Panc1 (cell line): ENCODE measurements at places on chromosomes 3 and 15. TPM values are rescaled to one million over a fixed set of nuclear protein-coding genes. Genes with fewer than 3 reads are reported as not detected.

RLBP1 gene
- not detected for total RNA-seq

ITIH1 gene
- total RNA-seq: 0.31 TPM

GPR149 gene
- not detected for total RNA-seq

- DNase-seq: no peak
Observed at GRCh38 chr3:58235970-58236369, 1.6 kb upstream of the ABHD6 start.

DNA sequence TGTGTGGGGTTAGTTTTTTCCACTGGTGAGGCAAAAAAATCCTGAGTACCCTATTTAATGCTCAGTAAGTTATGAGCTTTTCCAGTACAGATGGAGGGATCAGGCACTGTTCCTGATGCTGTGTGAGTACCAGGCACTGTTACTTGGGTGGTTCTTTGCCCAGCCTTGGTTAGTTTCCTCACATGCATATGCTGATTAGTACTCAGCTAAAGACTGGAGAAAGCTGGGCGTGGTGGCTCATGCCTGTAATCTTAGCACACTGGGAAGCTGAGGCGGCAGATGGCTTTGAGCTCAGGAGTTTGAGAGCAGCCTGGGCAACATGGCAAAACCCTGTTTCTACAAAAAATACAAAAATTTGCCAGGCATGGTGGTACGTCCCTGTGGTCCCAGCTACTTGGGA lies 210.3 kb upstream of the SGO1 start:
- DNase-seq: no peak

GRCh38 chr15:85762039-85762755 lies 32.5 kb downstream of the KLHL25 start:
- no peak for DNase-seq

DNA sequence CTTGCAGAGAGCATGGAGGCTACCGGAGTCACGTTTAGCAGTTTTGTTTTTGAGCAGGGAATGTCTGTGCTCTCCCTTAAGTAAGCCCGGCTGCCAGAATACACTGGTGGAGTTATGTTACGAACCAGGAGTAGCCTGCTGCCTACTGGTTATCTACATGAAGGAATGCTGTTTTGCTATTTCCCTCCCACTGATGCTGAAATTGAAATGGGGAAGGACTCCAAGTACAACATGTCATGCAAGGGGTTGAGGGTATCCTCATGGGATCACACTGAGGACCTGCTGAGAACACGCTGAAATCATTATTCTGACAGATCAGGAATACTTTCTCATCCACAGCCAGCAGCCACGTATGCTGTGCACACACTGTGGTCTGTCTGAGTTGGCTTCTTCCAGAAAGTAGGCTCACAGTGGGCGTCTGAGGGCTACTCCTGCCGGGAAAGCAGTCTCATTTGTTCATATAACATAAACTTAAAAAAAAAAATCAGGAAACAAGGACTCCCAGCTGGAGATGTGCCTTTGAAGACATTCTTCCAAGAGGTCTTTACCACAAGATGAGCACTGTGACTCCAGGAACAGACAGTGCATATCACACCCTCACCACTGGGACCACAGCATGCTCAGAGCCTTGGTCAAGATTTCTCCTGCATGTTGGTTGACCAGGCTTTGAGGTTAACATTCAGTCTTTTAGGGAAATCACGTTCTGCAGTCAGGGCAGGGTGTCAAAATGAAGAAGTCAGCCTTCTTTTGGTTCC lies 300.4 kb upstream of the RASGRP1 start:
- no peak for DNase-seq

DNA sequence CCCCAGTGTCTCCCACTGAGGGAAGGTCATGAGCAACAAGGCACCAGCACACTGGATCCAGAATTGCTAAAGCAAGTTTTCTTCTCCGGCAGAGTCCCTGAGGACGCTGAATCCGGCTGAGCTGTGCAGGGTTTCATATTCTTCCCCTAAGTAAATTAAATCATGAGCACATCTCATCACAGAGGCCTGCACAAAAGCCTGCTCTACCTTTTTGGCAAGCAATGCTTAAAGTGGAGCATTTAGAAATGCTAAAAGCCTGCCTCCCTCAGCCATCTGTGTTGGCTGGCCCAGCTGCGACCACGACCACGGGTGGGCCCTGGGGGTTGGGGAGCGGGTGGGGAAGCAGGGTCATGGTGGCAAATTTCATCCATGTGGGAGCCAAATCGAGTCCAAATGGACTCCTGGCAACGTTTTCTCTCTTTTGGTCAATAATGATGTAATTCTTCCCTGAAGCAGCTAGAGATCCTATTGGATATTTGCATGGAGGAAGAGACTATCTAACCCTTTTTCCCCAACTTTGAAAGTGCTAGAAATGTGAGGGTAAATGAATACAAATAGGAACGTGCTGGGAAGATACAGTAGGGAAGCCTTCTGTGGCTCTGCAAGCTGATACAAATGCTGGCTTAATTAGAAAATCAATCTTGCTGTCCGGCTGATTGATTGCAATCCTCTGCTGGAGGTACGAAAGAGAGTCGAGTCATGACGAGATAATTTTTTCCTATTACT lies 532.8 kb upstream of the TBL1XR1 start:
- DNase-seq: no peak

DNA sequence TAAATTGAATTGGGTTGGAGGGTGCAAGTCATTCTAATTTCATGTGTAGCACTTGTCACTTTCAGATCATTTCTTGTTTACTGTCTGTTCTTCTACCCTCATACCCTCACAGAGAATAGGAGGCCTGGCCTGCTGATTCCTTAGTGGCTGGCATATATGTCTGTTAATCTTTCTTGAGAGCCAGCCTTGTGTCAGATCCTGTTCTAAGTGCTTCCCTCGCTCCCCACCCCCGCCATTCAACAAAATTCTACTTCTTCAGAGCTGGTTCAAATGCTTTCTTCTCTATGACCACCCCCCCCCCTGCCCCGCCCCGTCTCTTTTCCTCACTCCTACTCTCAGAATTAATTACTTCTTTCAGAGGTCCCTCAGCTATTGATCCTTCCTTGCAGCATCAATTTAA lies 1.5 kb upstream of the U2SURP start:
- no peak for DNase-seq

GRCh38 chr3:23656199-23656598 lies 149.6 kb upstream of the UBE2E1 start:
- no peak for DNase-seq

- no peak for DNase-seq
Observed at GRCh38 chr15:65795663-65796216, 3.6 kb upstream of the DENND4A start.

GRCh38 chr15:66986951-66987350 lies 78.5 kb upstream of the SMAD3 start:
- DNase-seq: no peak

GRCh38 chr3:185759512-185759911 lies 65.3 kb downstream of the IGF2BP2 start:
- DNase-seq: no peak

DNA sequence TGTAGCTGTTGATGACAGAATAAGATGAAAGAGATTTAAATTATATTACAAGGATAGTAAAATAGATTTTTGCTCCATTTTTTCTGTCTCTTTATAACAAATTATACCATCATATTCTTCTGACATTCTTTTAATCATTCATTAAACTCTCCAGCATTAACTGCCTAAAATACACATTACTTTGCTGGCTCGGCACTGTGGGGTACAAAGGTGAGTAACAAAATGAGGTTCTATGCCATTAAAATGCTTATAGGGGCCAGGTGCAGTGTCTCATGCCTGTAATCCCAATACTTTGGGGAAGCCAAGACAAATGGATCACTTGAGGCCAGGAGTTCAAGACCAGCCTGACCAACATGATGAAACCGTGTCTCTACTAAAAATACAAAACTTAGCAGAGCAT lies 81.5 kb downstream of the ULK4 start:
- no peak for DNase-seq

DNA sequence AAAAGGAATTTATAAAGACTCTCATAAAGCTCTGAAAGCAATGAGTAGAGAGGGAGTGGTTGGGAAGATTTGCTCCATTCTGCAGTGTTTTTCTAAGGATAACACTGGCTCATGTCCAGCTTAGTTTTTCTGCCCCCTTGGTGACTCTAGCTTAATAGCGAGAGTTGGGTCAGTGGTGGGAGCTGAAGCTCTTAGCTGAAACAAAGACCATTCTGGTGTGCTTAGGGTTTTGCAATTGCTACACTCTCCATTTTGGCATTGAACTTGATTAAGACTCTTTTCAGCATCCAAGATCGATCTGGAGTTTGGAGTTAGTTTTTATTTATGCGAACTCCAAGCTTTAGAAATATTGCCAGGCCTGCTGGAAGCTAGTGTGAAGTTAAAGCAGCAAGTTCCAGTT lies 98.0 kb downstream of the ATG7 start:
- no peak for DNase-seq

DNA sequence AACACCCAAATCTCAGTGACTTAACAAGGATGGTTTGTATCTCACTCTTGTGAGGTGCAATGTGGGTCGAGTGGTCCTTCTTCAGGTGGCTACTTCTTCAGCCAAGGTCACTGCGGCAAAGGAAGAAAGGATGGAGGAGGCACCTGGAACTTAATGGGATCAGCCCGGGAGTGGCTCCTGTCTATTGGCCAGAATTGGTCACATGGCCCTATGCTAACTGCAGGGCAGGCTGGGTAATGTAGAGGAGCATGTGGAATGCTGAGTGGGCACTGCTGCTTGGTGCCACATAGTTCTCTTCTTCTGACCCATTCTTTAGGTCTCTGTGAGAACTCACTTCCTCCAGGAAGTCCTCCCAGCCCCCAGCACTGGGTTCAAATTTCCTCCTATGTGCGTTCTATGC lies 20.3 kb upstream of the FAM3D start:
- no peak for DNase-seq
